Glutamatergic neuron (in vitro differentiated cells): ENCODE measurements at places on chromosomes 12 and 14. TPM values are rescaled to one million over a fixed set of nuclear protein-coding genes. Genes with fewer than 3 reads are reported as not detected.

PPFIA2 gene
- 31.1 TPM for total RNA-seq

CDH24 gene
- 164 TPM for total RNA-seq

CCDC177 gene
- total RNA-seq = 7.8 TPM

GDF3 gene
- total RNA-seq = 0.34 TPM

IQSEC3 gene
- total RNA-seq = 41.4 TPM
